ENCODE measurements at places on chromosomes 3 and 15. TPM values are rescaled to one million over a fixed set of nuclear protein-coding genes. Genes with fewer than 3 reads are reported as not detected.

DNA sequence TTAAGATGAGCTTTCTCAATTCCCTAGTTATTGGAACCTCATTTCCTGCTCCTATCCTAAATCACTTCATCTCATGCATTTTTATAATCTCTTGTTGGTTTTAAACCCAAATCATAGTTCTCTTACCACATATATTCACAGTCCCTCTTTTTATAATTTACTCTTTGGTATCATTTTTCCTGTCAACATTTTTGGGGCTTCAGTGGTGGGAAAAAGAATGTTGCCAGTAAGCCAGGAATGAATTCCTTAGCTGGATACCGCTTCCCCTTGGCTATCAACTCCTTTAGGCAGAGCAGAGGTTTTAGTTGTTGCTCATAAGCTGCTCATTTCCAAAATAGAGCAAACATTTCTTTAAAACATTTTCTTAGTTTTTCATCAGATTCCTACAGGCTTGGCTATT is 112.3 kb downstream of the GALK2 start:
- peak; percentile 65 for DNase-seq

Gene PLS1
- 1.6 TPM for total RNA-seq

DNA sequence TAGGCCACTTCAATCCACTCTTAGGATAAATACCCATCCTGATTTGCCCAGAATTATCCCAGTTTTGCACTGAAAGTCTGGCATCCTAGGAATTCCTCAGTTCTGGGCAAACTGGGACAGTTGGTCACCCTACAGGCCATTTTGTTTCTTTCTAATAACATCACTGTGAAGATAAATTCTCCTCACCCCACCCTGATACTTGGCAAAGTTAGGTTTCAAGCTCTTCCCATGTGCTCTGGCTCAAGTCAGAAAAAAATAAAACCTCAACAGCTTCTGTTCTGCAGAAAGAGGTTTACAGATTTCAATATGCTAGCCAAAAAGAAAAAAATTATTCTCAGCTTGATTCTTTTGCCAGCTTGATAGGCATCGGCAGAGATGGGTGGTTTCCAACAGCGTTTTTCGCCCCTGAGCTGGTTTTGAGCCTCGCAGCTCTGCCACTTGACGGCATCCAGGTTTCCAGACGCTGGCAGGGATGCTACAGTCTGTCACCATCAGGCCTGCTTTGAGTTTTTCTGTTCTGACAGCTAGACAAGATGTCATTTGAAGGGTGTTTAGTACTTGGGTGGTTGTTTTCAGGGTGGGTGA is 171.4 kb downstream of the SSR3 start:
- no peak for DNase-seq

Gene LSAMP
- 0.64 TPM for total RNA-seq

Gene PEX5L
- total RNA-seq: under 0.01 TPM

DNA sequence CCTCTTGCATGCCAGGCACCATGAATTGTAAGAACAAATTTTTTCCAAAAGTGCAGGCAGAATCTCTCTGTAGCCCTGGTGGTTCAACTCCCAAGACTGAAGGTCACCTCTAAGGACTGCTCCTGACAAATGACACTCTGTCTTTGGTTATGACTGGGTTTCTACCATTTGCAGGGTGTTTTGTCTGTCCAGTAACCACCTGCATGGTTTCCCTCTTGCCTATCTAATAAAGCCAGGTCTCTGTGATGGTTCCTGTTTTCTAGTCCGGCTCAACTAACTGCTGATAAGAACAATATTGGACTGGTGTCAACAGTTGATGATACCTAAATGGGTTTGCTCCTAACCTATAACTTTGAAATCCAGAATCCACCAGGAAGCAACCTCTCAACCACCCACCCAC is 43.7 kb downstream of the ATP8B4 start:
- DNase-seq: no peak

GRCh38 chr3:113377158-113377557 is 64.1 kb downstream of the CFAP44 start:
- DNase-seq: peak; percentile 10

DNA sequence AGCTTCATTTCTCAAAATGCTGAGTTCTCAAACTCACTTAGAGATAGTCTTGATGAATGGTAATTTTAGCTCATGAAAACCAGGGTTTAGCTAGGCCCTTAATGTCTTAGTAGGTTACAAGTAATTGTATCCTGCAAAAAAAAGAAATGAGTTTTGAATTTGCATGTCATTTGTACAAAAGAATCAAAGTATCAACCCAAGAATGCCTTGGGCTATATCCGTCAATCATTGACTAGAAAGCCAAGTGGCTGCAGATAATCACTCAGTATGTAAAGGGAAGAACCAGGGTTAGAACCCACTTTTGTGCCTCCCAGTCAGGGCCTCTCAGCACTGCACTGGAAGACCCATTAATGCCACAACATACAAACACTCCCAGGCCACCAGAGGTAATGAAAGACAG is 427.6 kb upstream of the MDFIC2 start:
- no peak for DNase-seq

- peak; percentile 66 for DNase-seq
Observed at GRCh38 chr3:55486857-55487380, at the start of gene WNT5A. Gene WNT5A (minus strand): TSS chr3:55487306. CDS start chr3:55486985, 321 bp downstream.

DNA sequence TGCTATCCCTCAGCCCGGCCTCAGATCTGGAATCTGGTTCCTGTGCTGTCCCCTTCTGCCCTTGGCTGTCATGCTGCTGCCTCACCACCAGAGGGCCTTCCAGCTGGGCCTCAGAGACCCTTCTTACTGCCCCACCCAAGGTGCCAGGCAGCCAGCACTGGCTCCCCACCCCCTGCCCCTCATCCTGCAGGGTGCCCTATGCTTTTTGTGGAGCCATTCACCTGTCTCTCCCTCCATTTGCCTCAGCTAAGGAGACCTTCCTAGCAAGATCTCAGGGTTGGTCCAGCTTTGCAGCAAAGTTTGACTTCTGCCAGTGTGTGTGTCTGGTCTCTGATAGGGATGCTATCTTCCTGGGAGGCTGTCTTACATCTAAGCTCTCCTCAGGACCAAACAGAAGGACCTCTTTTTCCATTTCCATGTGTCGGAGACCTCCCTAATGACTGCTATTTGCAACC is 1.9 kb upstream of the VWA5B2 start:
- DNase-seq: peak; percentile 28

- DNase-seq: no peak
Observed at GRCh38 chr15:66019826-66020398, 150.6 kb downstream of the RAB11A start.

- DNase-seq: peak; percentile 55
Observed at GRCh38 chr15:77907824-77908751, 169.4 kb downstream of the TBC1D2B start.

Gene SEMA5B
- not detected for total RNA-seq

DNA sequence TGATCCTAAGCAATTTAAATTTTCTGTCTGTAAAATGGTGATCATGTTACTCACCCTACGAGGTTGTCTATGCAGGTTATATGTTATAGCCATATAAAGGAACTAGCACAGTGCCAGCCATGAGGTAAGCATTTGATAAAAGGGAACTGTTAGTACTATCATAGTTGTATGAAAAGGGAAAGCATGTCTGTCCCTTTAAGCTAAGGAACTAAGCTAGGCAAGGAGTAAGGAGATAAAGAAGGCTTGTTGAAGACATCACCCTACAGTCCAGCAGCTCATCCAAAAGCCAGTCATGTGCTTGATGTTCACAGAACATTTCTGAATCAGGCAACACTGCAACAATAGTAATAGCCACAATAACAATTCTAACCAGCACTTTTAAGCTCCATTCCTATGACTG is 243.9 kb downstream of the ZBTB20 start:
- DNase-seq: no peak

GRCh38 chr15:61661791-61662190 is 398.5 kb downstream of the VPS13C start:
- DNase-seq: no peak

GRCh38 chr3:131233900-131234668 is 147.5 kb upstream of the NUDT16 start:
- DNase-seq: no peak

DNA sequence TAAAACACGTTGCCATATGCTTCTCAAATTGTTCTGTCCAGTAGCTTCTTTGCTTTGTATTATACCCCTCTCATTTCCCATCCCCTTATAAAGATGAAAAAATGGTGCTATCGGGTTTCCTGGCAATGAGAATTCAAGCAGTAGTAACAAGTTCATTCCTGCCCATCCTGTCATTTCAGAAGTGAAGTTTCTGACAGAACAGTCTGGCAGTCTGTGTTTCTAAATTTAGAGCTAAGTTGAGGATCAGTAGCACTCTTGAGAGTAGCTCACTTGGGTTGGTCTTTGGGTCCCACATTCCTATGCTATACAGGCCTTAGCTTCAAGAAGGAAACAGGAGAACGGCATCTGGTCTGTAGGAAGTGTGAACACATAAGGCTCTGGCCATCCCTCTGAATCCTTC is 134.6 kb downstream of the GHSR start:
- DNase-seq: no peak

DNA sequence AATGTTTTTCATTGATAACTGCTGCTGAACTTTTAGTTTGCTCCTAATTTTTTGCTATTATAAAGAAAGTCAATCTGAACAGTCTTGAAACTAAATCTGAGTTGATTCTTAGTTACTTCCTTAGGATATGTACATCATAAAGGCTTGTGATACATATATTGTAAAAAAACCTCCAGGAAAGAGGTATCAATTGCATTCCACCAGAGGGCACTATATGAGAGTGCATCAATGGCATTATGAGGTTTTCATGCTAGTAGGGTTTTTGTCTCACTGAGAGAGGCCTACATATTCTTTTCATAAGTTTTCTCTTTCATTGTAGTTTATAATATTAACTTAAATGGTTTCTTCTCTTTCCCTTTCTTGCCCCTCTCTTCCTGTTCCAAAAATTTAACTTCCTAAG is 46.9 kb downstream of the PIK3R4 start:
- peak; percentile 23 for DNase-seq

Gene CFAP91
- total RNA-seq: 0.43 TPM
